ENCODE measurements at places on chromosomes 3 and 15.

DNA sequence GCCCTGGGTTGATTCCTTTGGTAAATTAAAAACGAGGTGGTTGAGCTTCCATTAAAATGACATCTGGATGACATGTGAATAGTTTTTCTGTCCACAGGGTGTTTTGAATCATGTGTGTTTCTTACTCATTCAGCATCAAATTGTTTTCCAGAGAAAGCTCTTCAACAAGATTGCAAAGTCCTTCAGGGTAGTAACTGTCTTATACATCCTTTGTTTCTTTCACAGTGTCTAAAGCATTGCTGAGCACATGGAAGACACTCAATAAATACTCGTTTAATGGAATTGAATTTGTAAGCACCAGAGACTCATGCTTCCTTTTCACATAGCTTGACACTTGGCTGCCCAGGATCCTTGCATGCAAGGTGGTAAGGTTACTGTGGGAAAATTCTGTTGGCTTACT is 223.1 kb upstream of the CNTN6 start:
- DNase-seq: no peak

- no peak for DNase-seq
Observed at GRCh38 chr3:17443142-17443541, 299.3 kb downstream of the TBC1D5 start.

GRCh38 chr3:172687501-172687900 is 23.4 kb downstream of the NCEH1 start:
- DNase-seq: no peak

DNA sequence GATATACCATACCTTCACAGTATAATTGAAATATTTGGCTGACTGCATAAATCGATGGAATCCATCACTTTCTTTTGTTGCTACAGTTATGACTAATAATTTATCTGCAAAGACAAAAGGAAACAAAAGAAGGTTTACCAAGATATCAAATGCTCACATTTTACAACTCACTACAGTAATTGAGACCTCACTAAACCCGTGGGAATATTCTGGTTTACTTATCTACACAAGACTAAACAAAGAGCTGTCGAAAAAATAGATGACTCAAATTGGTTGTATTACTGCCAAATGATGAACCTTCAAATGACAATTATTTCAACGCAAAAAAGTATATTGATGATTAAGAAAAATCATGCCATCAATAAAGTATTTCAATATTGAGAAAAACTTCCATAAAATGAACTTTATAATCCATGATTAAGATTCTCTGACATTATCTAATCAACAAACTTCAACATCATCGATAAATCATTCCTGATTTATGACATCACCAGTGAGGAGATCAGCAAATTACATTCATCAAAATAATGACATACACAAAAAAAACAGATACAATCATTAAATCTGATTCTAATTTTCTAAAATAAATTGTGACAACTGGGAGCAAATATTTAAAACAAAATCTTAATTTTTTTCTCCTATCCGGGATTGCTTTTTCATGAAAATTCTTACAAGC is 36.7 kb downstream of the PLOD2 start:
- no peak for DNase-seq

- no peak for DNase-seq
Observed at GRCh38 chr15:56194035-56194434, 49.6 kb downstream of the RFX7 start.

- DNase-seq: no peak
Observed at GRCh38 chr3:7546253-7546652, 685.3 kb downstream of the GRM7 start.

- no peak for DNase-seq
Observed at GRCh38 chr15:76332796-76333195, 3.8 kb upstream of the ISL2 start.

DNA sequence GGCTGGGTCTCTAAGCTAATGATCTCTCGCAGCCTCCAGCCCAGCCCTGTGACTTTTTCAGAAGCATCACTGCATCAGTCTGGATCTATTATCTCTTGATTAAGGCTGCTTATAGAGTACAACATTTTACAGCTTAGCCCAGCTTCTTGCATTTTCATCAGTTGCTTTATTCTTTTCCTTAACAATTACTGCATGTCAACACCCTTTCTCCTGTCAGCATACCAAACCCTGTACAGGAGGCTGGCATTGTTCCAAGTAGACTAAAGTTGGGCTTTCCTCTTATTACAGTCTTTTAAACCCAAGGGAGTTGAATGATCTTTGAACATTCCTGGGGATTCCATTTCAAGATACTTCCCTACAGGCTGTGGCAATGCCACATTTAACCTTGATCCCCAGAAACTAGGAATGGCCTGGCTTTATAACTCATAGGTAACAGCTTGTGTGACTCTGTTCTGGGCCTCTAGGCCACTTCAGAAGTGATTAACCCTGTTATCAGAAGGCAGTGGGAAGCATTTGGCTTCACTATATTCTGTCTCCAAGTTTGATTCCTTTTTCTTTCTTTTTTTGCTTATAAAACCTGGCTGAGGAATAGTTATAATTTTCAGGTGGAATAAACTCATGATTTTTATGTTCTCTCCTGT is 182.9 kb downstream of the KCNMB2 start:
- no peak for DNase-seq

DNA sequence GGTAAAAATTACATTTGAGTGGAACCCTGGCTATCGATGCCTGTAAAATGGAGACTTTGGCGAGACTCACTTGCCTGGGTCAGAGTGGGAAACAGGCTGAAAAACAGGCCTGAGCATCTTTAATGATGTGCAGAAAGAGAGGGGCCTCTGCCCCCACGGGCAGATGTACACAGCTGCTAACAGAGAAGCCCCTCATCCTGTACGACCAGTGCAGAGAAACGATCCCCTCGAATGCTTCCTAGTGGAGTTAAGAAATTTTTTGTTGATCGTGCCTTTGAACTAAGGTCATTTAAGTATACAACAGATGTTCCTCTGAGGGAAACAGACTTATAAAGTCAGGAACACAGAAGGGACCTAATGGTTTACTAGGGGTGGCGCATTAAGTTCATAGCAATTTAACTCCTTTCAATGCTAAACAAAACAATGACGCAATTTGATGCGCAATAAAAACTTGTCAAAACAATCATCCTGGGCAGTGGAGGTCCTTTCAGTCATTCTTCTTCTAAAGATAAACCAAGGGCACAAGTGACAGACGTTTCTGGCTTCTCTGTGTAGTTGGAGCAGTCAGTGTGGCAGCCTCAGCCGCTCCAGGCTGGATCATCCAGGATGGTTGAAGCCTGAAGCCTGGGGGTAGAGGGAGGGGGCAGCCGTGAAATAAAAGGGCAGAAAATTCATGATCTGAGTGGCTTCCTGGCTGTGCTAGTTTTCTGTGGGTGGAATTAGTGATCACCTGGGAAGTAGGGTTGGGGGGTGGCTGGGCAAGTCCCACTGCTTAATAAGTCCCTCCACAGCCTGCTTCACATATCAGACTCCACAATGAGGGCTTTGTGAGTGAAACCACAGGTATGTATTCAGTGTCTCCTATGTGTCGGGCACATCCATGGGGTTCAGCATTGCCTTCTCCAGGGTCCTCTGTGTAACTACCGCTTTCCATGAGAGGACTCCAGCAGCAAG is 50.8 kb upstream of the MRPS22 start:
- no peak for DNase-seq

DNA sequence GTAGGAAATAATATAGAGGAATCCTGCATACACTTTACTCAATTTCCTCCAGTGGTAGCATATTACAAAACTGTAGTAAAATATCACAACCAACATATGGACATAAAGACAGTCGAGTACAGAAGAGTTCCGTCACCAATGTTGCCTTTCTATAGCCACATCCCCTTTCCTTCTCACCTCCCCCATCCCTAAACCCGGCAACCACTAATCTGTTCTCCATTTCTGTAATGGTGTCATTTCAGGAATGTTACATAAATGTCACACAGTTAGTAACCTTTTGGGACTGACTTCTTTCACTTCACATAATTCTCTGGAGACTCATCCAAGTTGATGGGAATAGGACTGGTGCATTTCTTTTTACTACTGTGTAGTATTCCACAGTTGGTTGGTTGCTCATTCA is 41.4 kb upstream of the ATG7 start:
- DNase-seq: no peak

DNA sequence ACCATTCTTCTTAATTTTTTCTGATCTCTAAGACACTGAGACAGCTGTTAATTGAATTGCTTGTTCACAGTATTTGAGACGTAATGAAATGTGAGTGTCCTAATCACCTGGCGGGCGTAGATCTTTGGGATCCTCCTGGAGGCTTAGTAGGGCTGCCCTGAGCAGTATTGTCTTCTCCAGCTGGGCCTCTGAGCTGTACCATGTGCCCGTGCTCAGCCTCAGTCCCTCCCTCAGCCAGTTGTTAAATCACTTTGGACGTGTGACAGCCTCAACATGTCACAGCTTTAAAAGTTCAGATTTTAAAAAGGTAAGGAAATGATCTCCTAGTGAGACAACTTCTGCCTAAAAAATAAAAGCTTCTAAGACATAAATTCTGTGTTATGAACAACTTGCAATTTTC is 35.5 kb downstream of the IGF1R start:
- no peak for DNase-seq

DNA sequence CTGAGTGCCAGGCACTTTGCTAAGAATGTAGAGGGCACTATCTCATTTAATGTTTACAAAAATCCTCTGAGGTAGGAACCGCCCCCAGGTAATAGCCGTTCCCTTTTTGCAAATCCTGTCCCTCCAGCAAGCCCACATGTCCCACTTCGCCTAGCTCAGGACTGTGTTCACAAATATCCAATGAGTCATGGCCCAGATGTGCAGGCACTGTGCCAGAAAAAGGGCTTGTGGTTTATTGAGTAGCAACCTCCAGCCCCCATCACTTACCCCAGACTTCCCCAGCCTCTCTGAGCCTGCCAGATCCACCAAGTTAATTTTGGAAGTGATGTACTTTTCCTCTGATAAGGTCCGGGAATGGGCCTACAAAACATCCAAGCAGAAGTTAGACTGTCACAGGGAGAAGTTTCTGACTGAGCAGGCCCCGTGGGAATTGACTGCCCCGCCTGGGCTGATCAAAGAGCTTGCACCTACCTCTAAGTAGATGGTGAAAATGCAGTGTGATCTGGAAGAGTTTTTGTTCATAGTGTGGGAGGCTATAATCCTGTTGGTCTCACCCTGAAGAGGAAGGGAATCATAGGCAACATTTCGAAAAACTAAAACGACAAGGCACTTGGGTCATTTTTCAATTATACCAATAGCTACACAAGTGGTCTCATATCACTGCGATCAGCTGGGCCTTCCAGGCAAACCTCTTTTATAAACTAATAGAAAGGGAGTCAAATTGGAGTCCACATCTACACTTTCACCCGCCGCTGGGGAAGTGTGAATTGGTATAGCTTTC is 15.7 kb downstream of the KIF9 start:
- DNase-seq: no peak

DNA sequence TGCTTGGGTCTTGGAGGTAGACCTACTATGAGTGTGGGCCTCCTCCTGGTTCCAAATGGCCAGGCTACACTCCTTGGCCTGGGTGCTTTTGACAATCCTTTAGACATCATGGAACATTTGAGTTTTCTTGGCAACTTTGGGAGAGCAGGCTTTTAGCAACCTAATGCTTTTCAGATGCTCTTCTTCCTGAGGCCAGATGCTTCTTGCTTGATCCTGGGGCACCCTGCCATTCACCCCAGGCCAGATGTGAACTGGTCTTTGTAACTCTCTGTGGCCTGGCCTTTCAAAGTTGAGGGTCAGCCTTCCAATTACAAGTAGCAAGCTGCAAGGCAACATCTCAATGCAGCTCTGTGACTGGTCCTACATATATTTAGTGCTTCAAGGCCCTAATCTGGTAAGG is 40.5 kb downstream of the RTP1 start:
- DNase-seq: no peak

DNA sequence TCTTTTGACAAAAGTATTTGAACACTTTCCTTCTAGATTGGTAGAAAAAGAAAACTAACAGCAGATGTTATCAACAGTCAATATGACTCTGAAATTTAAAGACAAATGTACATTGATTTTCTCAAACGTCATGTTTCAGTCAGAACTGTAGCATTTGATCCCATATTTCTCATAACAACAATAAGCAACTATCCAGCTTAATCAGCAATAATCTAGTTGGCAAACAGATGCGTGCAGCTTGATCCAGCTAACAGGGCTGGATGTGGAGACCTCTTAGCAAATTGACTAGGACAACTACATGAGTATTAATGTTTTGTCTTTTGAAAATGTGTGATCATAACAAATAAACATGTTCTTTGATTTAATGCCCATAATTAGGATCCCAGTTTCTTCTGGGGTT is 94.0 kb upstream of the STT3B start:
- DNase-seq: no peak

DNA sequence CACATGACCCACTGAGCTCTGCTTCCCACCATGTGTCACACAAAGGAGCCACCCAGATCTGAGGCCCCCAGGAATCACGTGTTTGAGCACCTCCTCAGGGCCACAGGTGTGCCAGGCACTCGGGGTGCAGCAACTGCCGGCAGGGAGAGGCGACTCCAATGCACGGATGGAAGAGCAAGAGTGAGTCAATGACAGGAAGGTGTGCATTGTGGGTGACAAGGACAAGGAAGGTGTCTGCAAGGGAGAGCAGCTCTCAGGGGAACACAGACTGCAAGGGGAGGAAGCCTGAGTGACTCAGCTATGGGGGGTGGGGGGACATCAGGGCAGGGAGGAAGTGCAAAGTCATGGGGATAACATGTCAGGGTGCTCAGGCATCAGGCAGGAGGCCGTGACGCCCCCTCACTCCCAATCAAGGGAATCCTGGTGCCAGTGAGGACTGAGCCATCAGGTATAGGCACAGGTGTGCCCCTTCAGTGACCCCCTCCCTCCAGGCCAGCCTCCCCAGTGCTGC is 67.4 kb downstream of the NUP210 start:
- DNase-seq: no peak

DNA sequence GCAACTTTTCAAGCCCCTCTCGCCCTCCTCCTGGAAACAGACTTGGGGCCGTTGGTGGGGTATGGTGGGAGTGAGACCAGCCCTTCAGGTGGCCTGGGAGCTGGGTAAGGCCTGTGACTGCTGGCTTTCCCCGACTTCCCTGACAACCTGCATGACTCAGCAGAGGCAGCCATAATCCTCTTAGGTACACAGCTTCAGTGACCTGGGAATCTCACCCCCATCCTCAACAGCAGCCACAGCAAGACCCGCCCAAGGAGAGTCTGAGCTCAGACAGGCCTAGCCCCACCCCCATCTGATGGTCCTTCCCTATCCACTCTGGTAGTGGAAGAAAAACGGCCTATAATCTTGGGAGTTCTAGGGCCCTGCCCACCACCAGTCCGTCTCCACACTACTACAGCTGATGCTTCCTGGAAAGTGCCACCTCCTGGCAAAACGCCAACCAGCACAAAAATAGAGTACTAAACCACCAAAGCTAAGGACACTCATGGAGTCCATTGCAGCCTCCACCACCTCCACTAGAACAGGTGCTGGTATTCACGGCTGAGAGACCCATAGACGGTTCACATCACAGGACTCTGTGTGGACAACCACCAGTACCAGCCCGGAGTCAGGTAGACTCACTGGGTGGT is 13.1 kb upstream of the SLC27A2 start:
- DNase-seq: no peak

- no peak for DNase-seq
Observed at GRCh38 chr15:53589520-53590057, 169.9 kb downstream of the WDR72 start.

All from effector memory CD4-positive, alpha-beta T cell (primary cell).